ENCODE measurements at places on chromosomes 16 and 17. TPM values are rescaled to one million over a fixed set of nuclear protein-coding genes. Genes with fewer than 3 reads are reported as not detected.

RPL19 gene
- 1,449 TPM for total RNA-seq

DNA sequence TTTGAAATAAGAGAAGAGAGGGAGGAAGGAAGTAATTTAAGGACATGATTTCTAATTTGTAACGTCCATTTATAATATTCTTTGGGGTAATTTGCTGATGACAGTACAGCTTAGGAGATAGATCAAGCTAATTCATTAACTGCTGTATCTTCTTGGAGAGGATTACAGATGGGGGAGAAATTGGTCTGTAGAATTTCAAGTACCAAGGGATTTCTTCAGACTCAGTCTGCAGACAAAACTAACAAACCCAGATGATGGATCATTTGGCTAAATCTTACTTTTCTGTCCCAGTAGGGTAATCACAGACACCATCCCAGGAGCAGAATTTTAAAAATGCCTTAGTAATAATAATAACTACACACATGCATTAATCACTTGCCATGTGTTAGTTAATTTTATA is 711.8 kb downstream of the KCNJ2 start:
- DNase-seq, result no peak

DNA sequence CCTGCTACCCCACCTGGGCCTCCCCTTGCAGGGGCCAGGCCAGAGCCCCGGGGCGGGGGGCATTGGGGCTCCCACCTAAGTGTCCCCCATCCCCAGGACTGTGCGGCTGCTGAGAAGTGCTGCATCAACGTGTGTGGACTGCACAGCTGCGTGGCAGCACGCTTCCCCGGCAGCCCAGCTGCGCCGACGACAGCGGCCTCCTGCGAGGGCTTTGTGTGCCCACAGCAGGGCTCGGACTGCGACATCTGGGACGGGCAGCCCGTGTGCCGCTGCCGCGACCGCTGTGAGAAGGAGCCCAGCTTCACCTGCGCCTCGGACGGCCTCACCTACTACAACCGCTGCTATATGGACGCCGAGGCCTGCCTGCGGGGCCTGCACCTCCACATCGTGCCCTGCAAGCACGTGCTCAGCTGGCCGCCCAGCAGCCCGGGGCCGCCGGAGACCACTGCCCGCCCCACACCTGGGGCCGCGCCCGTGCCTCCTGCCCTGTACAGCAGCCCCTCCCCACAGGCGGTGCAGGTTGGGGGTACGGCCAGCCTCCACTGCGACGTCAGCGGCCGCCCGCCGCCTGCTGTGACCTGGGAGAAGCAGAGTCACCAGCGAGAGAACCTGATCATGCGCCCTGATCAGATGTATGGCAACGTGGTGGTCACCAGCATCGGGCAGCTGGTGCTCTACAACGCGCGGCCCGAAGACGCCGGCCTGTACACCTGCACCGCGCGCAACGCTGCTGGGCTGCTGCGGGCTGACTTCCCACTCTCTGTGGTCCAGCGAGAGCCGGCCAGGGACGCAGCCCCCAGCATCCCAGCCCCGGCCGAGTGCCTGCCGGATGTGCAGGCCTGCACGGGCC is 1.9 kb downstream of the WFIKKN1 start:
- DNase-seq, result no peak

DNA sequence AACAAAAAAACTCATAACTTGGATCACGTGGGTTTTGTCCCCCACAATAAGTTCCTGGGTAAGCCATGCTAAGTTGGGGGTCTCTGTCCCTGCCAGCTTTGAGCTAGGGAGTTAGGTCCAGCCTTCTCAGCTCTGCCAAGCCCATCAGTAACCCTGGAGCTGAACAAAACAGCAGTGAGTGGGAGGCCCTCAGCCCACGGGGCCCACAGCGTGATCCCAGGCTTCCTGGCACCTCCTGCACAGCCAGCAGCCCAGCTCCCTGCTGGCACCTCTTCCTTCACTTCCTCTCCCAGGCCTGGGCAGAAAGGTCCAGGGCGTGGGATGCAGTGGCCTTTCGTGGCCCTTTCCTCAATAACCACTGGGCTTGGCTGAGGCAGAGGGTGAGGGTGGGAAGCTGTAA is 35.5 kb upstream of the CDC42EP4 start:
- no peak for DNase-seq

Data from upper lobe of right lung (tissue), 1 donor.